T-helper 2 cell (primary cell): ENCODE measurements at places on chromosomes 5 and 9.

- DNase-seq, result no peak
These were observed 7.8 kb upstream of the GPX8 start for GRCh38 chr5:55151923-55152842.

- DNase-seq, result no peak
These were observed 49.7 kb upstream of the LHFPL2 start for GRCh38 chr5:78698191-78698791.

DNA sequence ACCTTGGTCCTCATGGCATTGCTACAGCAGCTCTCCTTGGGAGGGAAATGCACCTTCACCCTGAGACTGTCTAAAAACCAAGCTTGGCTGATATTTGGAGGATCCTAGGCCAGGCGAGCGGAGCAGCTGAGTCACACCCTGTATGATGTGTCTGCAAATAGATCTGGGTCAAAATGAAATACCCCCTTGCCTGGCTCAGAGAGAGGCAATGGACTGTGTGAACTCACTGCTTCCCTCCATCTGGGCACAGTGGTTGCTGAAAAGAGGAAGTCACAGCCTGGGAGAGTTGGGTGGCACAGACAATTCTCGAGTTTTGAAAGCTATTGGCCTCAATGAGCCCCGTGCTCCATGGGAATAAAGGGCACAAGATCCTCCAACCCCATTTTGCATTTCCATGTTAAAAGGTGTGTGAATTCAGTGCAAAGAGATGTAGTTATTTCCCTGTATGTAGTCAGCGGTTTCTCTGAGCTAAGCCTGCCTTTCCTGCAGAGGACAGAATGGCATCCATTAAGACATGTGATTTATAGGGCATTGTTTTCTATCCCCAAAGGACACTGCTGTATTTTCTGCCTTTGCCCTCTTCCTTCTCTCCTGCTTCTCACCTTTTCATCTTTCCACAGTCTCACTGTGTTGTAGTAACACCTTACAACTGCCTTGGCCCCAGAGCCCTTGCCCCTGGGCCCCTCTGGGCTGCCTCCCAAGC lies 177.2 kb downstream of the GADD45G start:
- DNase-seq, result no peak

- DNase-seq, result no peak
These were observed 118.6 kb downstream of the ADAMTS2 start for GRCh38 chr5:179226696-179227095.

- no peak for DNase-seq
These were observed 10.6 kb downstream of the GRIN3A start for GRCh38 chr9:101727612-101728524.

GRCh38 chr5:151886546-151887275 lies 37.9 kb downstream of the GLRA1 start:
- DNase-seq, result no peak

DNA sequence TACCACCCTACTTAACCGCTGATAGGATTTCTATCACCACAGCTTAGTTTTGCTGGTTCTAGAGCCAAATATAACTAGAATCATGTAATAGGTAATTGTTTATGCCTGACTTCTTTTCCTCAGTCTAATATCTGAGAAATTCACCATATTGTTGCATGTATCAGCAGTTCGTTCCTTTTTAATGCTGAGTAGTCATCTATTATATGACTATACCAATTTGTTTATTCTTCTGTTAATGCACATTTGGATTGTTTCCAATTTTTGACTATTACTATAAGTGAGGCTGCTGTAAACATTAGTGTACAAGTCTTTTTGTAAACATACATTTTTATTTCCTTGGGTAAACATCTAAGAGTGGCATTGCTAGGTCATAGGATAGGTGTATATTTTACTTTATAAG lies 25.9 kb downstream of the CSNK1G3 start:
- DNase-seq, result no peak

DNA sequence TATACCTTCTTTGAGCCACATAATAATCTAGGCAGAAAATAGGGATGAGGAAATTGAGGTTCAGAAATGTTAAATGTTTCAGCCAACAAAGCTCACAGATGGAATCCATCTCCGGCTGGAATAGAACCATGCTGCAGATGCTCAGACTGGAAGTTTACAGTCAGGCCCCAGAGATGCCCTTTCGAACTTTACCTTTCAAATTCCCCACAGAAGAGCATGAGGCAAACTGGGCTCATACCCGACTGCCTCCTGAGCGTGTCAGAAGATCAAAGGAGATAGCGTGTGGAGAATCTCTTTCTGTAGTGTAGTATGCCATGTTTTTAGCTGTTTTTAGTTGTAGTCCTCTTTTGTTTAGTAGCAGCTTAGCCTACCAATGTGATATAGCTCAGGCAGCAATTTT lies 72.0 kb upstream of the DAP start:
- no peak for DNase-seq

GRCh38 chr5:98770209-98770910 lies 3.1 kb upstream of the RGMB start:
- no peak for DNase-seq
